Stimulated activated CD4-positive, alpha-beta T cell treated with anti-CD3 and anti-CD28 coated beads, TNF-alpha, amount 100 ng/mL, for 4 hours (primary cell): ENCODE measurements at places on chromosomes 2 and 18.

DNA sequence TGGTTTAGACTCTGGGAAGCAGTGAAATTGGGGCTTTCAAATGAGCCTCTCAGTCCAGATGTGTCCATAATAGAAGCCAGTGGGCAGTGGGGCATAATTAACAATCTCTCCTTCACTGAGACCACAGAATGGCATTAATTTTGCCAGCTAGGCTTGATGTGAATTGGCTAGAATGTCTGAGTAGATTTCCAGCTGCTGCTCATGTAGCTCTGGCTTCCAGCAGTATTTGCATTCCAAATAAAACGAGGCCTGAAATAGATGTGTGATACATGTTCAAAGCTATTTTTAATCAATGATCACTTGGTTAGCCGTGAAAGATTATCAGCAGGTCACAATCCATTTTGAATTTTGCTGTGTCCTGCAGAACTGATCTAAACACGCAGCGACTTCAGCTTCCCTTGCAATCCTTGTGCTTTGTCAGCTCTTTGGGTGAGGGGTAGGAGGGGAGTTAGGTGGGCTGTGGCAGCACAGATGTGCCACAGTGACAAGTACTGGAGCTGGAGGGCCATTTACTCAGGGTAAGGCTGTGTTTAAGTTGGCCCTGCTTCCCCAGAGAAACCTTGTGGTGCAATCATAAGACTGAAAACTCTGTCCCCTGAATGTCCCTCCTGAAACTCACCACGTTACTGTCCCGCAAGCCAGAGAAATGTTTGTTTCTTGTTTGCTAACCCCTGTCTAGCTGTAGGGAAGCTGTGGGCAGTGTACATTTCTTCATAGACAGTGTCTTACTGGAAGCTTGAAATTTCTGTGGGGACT, 56.9 kb upstream of the TMEM178A start:
- no peak for DNase-seq

GRCh38 chr18:58860747-58861231, 3.9 kb upstream of the ZNF532 start:
- no peak for DNase-seq

- DNase-seq: no peak
Observed at GRCh38 chr2:10934308-10934978, 22.7 kb downstream of the KCNF1 start.

GRCh38 chr2:168804214-168804613, 1.8 kb downstream of the NOSTRIN start:
- no peak for DNase-seq

GRCh38 chr2:39228413-39229209, 15.2 kb downstream of the CDKL4 start:
- no peak for DNase-seq

GRCh38 chr2:71327916-71328315, 3.7 kb upstream of the ZNF638 start:
- no peak for DNase-seq

GRCh38 chr2:75375646-75376582, 176.6 kb upstream of the TACR1 start:
- DNase-seq: no peak

DNA sequence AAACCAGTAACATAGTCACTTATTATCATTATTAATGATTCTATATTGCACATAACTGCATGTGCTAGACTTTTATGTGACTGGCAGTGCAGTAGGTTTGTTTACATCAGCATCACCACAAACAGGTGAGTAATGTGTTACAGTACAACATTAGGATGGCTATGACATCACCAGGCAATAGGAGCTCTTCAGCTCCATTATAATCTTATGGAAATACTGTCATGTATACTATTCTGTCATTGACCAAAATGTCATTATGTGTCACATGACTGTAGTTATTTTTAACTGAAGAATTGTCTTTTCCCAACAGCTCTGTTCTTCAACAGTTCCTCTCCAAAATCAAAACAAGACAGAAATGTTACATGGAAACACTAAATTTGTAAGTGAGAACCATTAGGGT, 96.3 kb downstream of the C18orf54 start:
- DNase-seq: no peak

- no peak for DNase-seq
Observed at GRCh38 chr2:184114439-184114838, 483.9 kb upstream of the ZNF804A start.

GRCh38 chr2:194166818-194167217, 1490.2 kb upstream of the SLC39A10 start:
- DNase-seq: no peak

DNA sequence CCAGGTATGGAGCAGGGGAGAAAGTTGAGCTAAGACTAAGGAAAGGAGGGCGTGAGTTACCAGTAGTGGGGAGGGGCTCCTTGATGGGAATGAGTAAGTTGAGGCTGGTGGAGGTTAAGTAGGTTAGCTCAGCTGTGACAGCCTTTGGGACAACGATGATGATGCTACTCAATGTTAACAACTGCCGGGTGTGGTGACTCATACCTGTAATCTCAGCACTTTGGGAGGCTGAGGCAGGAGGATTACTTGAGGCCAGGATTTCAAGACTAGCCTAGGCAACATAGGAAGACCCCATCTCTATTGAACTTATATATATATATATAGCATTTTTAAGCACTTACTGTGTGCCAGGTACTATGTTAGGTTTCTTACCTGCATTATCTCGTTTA, 48.4 kb downstream of the HK2 start:
- DNase-seq: no peak

DNA sequence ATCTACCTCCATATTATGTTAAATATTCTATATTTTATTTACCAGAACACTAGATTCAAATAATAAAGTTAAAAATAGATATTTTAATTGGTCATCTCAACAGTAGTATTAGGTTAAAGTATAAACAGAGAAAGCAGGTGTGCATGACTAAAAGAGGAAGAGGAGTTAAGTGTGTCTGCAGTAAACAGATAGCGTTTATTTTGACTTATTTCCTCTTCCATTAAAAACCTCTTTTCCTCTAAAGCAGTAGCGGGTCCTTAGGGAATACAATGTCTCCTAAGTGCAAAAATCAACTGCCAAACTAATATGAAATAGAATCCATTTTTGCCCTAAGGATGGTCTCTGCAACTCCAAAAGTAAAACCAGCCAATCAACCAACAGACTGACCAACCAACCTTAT, 27.7 kb downstream of the EIF2AK3 start:
- no peak for DNase-seq
